ENCODE measurements at places on chromosomes 12 and 14.

DNA sequence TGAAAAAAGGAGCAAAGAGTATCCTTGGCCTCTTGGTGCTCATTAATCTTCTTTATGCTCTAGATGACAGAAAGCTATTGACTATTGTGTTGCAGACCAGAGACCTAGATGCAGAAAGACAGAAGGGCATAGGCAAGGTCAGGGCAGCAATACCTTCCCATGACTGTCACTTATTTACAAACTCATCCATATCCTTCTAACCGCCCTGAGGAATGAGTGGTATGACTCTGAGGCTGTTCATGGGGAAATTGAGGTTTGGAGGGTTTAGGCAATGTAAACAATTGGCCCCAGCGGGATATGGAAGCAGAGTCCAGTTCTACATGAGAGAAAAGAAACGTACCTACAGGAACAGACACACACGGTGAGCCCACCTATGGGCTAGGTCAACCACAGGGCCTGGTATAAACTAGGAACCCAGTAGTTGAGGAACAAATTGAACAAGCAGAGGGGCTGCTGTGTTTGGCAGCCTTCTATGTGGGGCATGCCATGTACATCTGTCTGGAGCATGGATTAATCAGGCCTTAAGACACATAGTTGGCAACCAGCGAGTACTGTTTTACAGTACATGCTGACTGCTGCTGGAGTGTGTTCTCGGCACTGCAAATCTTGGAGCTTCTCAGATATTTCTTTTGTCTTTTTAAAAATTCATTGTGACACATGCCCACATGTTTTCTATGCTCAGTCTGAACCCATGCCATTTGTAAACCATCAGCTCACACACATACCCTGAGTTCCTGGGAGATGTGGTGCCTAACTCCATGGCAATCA, 159.7 kb upstream of the NTF3 start:
- no peak for DNase-seq

- no peak for DNase-seq
Measured at GRCh38 chr14:73245480-73246325, 8.4 kb downstream of the PAPLN start.

DNA sequence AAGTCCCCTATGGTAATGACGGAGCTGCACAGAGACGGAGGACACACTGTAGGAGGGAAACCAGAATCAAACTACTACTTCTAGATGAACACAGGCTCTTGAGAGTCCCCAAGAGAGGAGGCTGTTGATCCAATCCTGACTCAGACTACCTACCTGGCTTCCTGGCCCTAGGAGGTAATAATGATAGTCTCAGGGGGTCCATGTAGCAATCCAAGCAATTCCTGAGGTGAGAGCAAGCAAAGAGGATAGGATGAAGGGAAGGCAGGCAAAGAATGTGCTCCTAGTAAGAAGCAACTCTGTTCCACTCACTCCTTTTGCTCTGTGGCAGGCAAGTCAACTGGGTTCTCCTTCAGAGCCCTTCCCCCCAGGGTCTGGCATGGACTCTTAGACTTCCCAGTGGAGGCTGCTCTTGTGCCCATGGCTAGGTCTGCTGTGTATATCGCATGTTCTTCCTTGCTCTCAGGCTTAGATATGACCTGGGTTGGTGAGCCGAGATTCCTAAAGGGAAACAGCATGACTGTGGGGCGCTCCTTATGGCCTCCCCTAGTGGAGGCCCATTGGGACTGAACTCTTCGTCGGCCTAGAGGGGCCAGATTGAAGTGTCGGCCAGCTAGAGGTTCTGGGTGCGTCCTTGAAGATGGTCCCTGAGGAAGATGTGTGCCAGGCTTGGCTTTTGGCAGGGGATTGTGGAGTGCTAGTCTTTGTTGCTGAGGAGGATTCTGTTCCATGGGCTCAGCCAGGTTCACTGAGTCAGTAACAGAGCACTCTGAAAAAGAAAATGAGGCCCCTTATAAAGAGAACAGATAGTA, 2.1 kb downstream of the TINF2 start:
- DNase-seq, result no peak

- DNase-seq, result no peak
Measured at GRCh38 chr14:40122968-40123648, 690.9 kb upstream of the FBXO33 start.

GRCh38 chr12:66188584-66189485, at the start of gene IRAK3:
TSS of gene IRAK3 (plus strand) at chr12:66189214. CDS start at chr12:66189300, 86 bp downstream.
- no peak for DNase-seq

- no peak for DNase-seq
Measured at GRCh38 chr12:13173012-13173932, 23.3 kb upstream of the EMP1 start.

GRCh38 chr12:15417691-15418090, 95.4 kb downstream of the PTPRO start:
- no peak for DNase-seq

GRCh38 chr14:36947362-36947761, 225.0 kb downstream of the SLC25A21 start:
- DNase-seq, result no peak

DNA sequence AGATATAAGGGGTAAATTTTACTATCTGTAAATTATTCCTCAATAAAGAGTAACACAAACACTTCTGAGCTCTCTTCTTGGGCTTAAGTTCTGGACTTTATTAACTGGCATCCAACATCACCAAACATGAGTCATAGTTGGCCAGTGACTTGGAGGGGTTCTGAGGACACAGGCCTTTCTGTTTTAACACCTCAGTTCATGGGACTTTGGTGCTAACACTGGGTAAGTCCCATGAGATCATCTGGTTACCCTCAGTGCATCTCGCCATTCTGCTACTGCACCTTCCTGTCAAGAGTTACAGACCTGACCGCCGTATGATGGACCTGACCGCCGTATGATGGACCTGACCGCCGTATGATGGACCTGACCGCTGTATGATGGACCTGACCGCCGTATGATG, 9.9 kb downstream of the SLC15A4 start:
- DNase-seq, result no peak

GRCh38 chr12:40989785-40990184, 198.3 kb upstream of the PDZRN4 start:
- DNase-seq, result no peak

- no peak for DNase-seq
Measured at GRCh38 chr14:95315579-95315978, 4.1 kb downstream of the CLMN start.

- no peak for DNase-seq
Measured at GRCh38 chr12:126762150-126762549, 1504.8 kb upstream of the TMEM132C start.

GRCh38 chr14:102608064-102608446, 15.6 kb downstream of the RCOR1 start:
- no peak for DNase-seq

DNA sequence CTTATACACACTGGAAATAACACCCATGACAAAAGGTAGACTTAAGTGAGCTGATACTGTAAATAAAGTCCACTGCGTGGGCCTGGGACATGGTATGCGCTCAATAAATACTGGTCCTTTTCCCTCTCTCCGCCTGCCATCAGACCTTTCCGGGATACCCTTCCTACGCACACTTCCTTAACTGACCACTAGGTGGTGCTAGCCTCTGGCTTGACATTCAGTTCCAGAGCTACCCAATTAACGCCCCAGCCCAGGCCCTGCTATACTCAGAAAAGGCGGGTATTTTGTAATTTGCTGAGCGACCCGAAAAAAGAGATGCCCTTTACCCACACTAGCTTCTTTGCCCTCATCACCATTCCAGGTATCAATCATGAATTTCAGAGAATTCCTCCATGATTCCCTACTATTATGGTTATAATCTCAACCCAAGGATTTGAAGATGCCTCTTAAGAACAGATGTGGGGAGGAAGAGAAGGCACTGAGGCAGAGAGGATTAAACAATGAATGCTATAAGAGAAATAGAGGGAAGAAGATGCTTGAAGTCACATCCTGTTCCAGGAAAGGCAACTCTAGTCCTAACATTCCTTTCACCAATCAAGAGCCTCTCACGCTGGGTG, 3.9 kb upstream of the LRP1 start:
- peak; percentile 61 for DNase-seq

GRCh38 chr12:107254258-107254856, 161.0 kb upstream of the CRY1 start:
- DNase-seq, result no peak

DNA sequence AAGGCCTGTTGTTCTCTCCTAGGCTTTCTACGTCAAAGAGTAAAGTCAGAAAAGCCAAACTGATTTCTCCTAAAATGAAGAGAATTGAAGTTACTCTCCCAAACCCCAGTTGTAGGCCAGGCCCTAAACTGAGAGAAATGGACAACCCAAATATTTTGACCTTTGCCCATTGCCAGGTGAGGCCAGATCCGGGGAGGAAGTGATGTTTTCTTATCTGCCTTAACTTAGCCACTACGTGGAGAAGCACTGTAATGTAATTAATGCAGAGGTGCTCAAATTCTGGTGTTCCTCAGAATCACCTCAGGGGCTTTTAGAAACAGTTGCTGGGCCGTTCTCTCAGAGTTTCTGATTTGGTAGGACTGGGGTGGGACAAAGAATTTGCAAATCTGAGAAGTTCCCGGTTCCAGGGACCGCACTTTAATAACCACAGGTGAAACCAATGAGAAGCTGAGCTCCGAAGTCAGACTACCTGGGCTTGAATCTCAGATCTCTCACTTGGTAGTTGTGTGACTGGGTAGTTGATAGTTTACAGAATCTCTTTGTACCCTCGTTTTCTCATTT, 73.2 kb downstream of the ETV6 start:
- no peak for DNase-seq

DNA sequence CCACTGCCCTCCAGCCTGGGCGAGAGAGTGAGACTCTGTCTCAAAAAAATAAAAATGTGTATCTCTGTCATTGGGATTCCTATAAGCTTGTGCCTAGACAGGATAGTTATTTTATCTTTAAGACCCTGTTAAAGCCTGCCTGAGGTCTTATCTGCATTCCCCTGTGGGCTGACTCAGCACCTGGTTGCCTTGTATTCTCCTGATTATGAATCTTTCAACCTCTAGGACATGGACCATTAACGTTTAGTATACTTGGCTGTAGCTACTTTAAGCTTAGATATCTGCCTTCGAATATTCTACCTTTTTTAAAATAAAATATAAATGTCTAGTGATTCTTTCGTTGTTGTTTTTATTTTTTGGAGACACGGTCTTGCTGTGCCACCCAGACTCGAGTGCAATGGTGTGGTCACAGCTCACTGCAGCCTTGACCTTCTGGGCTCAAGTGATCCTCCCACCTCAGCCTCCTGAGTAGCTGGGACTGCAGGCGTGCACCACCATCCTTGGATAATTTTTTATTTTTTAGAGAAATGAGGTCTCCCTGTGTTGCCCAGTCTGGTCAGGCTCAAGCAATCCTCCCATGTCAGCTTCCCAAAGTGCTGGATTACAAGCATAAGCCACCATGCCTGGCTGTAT, 41.3 kb downstream of the RESF1 start:
- DNase-seq, result no peak

GRCh38 chr12:112798048-112798760, 6.7 kb downstream of the RPH3A start:
- no peak for DNase-seq

All from stimulated activated CD8-positive, alpha-beta memory T cell treated with anti-CD3 and anti-CD28 coated beads, Interleukin-4, amount 100 ng/mL, for 1 hour (primary cell).